ENCODE measurements at places on chromosomes 2 and 18. TPM values are rescaled to one million over a fixed set of nuclear protein-coding genes. Genes with fewer than 3 reads are reported as not detected.

Gene HOXD1
- not detected for total RNA-seq

Gene SERPINB13
- not detected for total RNA-seq

DNA sequence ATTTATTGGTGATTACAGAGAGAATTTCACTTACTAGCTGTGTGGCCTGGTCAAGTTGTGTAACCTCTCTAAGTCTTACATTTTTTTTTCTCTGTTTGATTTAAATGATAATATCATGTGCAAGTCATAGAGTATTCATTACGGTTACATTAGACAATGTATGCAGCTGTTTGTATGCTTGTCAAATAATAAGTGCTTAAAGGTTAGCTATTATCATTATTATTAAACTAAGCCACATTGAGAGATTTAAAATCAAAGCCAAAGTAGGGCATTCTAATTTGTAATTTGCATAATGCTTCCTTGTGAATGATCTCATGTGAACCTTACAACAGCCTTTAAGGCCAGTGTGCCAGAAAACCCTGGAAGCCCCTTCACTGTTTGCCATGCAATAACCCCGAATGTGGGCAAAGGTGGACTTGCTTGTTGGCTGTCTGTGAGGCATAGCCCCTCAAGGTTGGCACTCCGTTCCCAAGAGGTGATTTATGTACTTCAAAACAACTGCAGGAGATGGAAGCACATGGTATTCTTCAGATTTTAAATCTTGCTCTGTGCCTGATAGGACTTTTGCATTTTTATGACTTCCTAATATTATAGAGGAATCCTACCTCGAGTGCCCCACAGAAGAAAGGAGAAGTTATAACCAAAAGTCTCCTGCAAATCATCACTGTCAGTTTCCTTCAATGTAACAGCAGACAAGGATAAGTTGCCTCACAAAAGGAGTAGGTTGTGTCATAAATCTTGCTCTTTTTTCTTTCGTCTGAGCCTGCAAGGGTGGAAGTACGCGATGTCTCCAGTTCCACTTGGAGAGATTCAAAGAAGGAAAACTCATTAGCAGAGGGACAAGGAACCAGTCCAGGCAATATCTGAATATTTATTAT is 272.0 kb downstream of the TGIF1 start:
- H3K36me3 ChIP-seq = no peaks in the 10 kb centered on the region
- no peak for DNase-seq
- H3K4me1 ChIP-seq = no peaks in the 10 kb centered on the region

DNA sequence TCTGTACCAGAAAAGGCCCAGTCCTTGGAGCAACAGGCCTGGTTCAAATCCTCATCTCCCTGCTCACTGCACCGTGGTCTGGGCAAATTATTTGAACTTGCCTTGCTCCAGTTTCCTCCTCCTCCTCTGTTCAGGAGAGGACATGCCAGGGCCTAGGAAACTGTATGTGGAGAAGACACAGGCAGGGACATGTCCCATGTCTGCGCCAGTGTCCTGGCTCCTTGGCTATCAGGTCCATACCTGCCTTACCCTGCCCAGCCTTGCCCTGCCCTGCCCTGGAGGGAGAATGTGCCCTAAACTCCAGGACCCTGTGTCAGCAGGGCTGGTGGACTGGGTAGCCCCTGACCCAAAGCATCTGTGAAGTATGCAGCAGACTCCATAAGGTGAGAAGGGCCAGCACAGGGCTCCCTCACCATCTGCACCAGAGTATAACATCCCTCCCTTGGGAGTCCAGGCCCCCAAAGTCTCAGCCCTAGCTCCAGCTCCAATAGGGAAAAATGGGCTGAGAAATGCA is 165.3 kb downstream of the GALNT1 start:
- H3K4me1 ChIP-seq = no peaks in the 10 kb centered on the region
- no peak for DNase-seq
- 0 out of 2 replicates have a peak, but pooled peaks cover 7% of the 10 kb centered on the region for H3K27me3 ChIP-seq

DNA sequence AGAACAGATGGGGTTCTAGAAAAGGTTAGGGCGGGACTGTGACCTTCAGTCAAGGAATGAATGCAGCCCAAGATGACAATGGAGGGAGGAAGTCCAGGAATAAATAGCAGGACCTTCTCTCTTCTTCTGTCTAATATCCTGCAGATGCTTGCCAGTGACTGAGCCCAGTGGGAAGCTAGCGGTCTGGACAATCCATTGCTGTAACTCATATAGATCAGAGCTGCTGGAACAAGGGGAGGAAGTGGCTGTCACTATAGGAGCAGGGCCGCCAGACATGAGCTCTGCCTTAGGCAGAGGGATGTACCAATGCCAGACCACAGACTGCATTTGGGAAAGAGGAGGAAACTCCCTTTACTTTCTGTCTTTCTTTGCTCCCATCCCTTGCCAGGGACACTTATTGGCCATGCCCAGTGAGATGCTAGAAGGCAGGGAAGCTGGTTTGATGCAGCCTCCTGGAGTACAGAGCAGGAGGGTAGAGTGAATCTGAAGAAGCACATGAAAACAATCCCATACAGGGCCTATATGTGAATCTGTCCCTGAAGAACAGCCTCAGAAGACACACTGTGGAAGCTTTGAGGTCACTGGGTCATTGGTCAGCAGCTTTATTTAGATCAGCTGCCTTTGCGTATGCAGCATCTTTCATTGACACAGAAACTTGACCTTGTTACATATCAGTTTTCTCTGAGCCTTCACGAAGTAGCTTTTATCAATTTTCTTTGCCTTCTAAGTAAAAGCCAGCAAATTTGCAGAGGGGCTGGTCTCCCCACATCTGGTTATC is 65.4 kb downstream of the CCDC85A start:
- no peaks in the 10 kb centered on the region for H3K36me3 ChIP-seq
- H3K4me3 ChIP-seq = no peak overlapping the region
- no peak overlapping the region for H3K27ac ChIP-seq
- no peaks in the 10 kb centered on the region for H3K4me1 ChIP-seq
- DNase-seq = no peak
- no peaks in the 10 kb centered on the region for H3K27me3 ChIP-seq

GRCh38 chr2:57146951-57147350 is 899.7 kb upstream of the VRK2 start:
- no peaks in the 10 kb centered on the region for H3K4me1 ChIP-seq
- no peak overlapping the region for H3K4me3 ChIP-seq
- H3K27ac ChIP-seq = no peak overlapping the region

DNA sequence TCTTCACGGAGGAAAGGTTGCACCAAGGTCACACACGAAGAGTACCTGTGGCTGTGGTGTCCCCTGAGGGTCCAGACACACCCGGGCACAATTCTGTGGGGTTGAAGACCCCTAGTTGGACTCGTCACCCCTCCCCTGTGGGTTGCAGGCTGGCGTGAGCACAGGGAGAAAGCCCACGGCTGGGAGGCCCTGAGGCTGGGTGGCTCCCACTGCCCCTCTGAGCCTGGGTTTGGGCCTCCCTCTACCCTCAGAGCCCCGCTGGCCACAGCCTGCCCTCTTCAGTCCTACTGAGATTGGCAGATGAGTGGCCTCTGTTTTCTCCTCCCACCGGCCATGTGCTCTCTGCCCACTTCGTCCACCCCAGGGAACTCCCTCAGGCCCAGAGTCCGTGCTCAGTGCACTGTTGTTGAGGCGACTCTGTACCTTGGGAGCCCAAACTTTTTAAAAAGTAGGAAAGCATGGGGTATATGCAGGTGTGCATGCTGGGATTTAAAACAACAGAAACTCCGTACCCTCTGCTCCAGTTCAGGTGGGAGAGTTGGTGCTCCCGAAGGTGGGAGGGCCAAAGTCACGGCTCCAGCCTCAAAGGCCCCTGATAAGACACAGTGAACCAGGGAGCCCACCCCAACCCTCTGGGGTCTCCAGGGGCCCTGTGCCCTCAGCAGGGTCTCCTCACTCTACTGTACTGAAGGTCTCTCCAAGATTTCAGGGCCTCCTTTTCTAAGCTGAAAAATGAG is 19.1 kb downstream of the RAMP1 start:
- no peaks in the 10 kb centered on the region for H3K4me1 ChIP-seq
- no peak overlapping the region for H3K27ac ChIP-seq
- no peak overlapping the region for H3K4me3 ChIP-seq

DNA sequence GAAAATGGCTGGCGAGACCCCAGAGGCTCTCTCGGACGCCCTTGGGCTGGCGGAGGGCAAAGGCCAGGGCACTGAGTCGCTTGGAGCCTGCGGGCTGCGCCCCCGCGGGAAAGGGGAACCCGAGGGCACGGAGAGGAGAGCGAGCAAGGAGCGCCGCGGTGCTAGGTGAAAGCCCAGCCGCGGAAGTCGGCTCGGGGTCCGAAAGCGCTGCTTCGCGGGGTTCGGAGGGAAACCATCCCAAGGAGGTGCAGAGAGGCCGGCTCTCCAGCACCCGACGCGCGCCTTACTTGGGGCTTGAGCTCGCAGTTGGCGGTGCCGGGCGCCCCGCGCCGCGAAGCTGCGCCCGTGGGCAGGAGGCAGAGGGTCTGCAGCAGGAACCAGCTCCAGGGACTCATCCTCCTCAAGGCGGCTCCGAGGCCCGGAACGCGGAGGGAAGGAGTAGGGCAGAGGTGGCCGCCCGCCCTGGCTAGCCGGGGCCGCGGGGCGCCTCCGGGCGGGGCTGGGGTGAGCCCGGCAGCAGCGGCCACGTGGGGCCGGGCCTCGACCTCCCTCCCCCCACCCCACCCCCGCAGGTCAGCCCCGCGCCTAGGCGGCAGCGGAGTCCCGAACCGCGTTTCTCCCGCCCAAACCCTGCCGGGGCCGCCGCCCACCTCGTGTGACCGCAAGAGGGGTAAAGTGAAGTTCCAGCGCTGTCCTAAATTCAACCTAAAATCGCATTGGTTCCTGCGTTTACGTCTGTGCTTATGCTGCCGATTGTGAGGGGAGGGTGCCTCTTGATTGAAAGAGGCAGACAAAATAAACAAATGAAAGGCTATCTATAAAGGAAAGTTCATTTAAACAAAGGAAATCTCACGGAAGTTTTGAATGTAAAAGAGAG is at the start of gene TRABD2A:
Gene TRABD2A, minus strand, starts transcription at position 440 of the 877 bp plus-strand sequence. Its CDS starts 45 bp downstream, at position 395.
- peak; percentile 44 for DNase-seq
- H3K27ac ChIP-seq = no peak within 1 kb of the TSS
- H3K27me3 ChIP-seq = peaks cover 42% of the 10 kb centered on the region
- no peaks in the 10 kb centered on the region for H3K36me3 ChIP-seq

Data from K562 (cell line).